ENCODE measurements at places on chromosomes 7 and 10. TPM values are rescaled to one million over a fixed set of nuclear protein-coding genes. Genes with fewer than 3 reads are reported as not detected.

DNA sequence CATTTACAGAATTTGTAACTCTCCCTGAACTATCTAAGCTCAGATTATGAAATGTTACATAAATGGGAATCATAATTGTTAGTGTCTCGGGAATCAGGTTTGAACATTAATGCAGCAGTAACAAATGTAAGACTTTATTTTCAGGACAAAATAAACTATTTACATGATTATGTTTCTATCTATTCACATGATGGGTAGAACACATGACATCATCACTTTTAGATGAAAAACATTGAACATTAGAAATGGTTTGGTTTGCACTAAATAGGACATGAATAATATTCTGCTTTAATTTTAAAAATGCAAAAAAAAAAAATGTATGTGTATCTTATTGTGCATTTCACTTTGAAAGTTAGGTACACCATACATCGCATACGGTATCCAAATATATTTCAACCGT, 745.5 kb upstream of the POT1 start:
- H3K27me3 ChIP-seq: no peaks in the 10 kb centered on the region
- H3K4me1 ChIP-seq: no peaks in the 10 kb centered on the region
- H3K4me3 ChIP-seq: no peak overlapping the region
- no peaks in the 10 kb centered on the region for H3K36me3 ChIP-seq

GRCh38 chr7:37417107-37417474, 31.6 kb downstream of the ELMO1 start:
- H3K27ac ChIP-seq: no peak overlapping the region
- no peak for DNase-seq
- no peaks in the 10 kb centered on the region for H3K4me1 ChIP-seq

GRCh38 chr10:80382989-80383388, 25.4 kb upstream of the PRXL2A start:
- H3K27ac ChIP-seq: no peak overlapping the region
- H3K4me3 ChIP-seq: no peak overlapping the region
- peaks cover 10% of the 10 kb centered on the region for H3K27me3 ChIP-seq
- peaks cover 25% of the 10 kb centered on the region for H3K4me1 ChIP-seq

GRCh38 chr7:83608716-83609115, 40.2 kb downstream of the SEMA3E start:
- H3K27me3 ChIP-seq: no peaks in the 10 kb centered on the region
- DNase-seq: no peak
- no peaks in the 10 kb centered on the region for H3K36me3 ChIP-seq
- no peak overlapping the region for H3K27ac ChIP-seq
- no peak overlapping the region for H3K4me3 ChIP-seq

GRCh38 chr7:37039131-37039749, 314.9 kb upstream of the AOAH start:
- H3K36me3 ChIP-seq: no peaks in the 10 kb centered on the region
- no peaks in the 10 kb centered on the region for H3K27me3 ChIP-seq
- H3K27ac ChIP-seq: no peak overlapping the region
- H3K4me3 ChIP-seq: no peak overlapping the region

The RBM20 gene
- 1.4 TPM for total RNA-seq
